ENCODE measurements at places on chromosomes 3 and 15. TPM values are rescaled to one million over a fixed set of nuclear protein-coding genes. Genes with fewer than 3 reads are reported as not detected.
A peak's percentile ranks its signal among the peaks of the same experiment; 100 is the strongest.

RLBP1 gene
- not detected for total RNA-seq

P2RY13 gene
- not detected for total RNA-seq

DNA sequence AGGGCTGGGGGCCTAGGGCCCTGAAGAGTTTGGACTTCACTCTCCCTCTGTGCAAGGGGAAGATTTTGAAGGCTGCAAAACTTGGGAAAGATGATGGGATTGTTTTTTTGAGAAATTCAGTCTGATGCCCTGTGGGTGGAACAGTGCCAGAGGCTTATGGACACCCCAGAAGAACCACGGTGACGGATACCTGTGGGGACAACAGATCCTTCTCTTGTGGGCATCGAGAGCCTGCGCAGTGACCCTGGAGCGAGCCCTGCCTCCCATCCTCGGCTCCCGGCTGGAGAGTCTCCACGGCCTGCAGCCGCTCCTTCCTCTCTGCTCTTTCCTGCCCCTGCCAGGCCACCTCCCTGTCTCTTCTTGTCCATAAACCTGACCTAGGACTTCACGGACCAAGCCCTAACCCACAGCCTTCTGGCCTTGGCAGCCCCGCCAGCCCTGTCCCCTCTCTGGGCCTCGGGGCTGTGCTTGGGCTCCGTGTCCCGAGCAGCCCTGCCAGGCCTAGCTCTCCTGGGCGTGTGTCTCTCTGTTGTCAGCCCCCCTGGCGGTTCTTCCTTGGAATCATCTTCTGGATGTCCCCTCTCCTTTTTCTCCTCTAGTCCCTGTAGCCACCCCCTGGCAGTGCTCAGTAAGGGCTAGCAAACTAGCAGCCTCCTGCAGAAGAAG is 98.4 kb downstream of the VGLL4 start:
- peak; percentile 74 for DNase-seq

DNA sequence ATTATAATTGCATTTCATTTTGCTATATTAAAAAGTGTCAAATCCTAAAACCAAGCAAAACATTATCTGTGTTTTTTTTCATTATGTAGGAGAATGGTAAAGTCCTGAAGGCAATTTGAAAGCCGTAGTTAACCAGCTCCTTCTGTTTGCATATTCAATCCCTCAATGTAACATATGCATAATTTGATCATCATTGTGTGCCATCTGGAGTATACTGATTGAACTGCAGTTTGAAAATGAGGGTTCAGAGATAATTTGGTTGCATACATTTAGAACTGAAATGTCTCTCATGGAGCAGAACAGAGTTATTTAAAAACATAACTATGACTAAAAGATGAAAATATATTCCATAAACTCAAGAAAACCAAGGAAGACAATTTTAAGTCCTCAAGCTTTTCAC is 518.6 kb downstream of the GBE1 start:
- DNase-seq: no peak

DNA sequence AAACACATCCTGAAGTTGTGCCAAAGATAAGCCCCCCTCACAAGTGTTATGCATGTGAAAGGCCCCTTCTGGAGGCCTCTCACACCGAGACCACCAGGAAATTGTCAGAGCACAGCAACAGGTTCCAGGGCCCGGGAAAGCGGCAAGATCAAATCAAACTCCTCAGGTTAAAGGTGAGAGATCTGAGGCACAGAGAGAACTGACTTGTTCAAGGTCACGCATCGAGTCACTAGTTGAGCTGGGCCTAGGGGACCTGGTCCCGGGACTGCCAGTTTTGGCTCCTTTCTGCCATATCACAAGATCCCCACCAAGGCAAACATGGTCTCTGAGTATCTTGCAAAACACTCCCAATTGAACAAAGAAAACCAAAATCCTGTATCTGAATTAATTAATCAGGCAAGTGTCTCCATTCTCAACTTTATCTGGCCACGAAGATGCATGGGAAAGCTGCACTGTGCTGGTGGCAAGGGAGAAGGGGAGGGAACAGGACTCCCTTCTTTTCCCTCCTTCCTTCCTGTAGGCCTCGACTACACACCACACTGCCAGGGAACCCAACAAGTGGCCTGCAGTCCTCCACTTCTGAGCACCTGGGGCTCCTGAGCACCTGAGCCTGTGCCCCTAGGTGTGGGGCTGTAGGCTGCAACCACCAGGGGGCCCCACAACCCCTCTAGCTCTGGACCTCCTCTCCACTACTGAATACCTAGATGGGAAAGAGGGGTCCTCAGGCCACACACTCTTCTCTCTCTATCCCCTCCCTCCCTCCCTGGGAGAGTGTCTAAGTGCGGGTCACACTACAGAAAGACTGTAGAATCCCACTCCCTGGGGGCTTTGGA is 37.3 kb downstream of the ANP32A start:
- DNase-seq: peak; percentile 89

DNA sequence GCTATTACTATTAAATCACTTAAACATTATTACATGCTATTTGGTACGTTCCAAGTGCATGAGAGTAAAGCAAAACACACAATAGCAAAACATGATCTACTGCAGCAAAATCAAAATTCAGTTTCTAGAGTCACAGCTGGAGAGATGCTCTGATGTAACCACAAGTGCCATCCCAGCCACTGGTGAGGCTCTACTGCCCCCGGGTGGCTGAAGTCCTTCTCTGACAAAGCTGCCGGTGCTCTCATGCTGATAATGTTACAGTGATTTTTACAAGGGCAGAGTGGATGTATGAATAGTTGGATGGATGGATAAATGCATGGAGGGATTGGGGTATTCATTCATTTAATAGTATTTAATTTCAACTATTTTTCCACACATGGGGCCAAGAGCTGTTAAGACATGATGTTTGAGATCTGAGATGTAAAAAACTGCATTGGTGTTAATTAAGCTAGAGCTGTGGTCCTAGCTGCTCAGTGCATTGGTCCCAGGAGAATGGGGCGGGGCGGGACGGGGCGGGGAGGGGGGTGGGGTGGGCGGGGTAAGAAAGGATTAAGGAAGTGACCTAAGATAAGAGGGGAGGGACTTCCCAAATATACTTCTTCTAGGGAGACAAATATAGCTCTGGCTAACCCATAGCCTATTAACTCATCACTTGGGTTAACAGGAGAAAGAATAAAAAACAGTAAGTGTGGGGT is 5.3 kb upstream of the SPESP1 start:
- peak; percentile 81 for DNase-seq

DNA sequence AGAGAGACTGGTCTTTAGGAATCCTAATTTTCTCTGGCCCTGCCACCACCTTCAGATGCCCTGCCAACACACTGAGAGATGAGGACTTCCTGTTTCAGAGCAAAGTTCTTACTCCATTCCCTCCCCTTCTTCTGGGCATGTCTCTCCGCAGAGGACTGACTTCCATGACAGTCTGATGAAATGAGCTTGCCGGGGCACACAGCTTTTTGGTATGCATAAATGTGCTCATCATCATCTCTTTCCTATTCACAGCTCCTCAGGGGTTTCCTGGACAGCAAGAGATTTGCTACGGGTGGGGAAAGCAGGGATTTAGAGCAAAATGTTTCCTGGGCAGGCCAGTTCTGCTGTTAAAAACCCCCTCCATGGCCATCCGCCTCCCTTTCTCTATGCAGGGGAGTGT is 27.6 kb upstream of the SEMA6D start:
- DNase-seq: no peak

GRCh38 chr3:66839508-66839907 is 158.6 kb upstream of the KBTBD8 start:
- no peak for DNase-seq

GRCh38 chr3:36648241-36649034 is 115.9 kb downstream of the DCLK3 start:
- DNase-seq: no peak

Measured in H7 (cell line).